Left forelimb (tissue), 1 donor: ENCODE measurements at places on chromosomes 12 and 14.

- no peak for DNase-seq
These were observed 2.7 kb upstream of the SEL1L start for GRCh38 chr14:81536241-81536771.

- DNase-seq = no peak
These were observed 79.2 kb upstream of the RTL1 start for GRCh38 chr14:100982762-100983161.

- no peak for DNase-seq
These were observed 9.0 kb downstream of the TAPBPL start for GRCh38 chr12:6460751-6461371.

DNA sequence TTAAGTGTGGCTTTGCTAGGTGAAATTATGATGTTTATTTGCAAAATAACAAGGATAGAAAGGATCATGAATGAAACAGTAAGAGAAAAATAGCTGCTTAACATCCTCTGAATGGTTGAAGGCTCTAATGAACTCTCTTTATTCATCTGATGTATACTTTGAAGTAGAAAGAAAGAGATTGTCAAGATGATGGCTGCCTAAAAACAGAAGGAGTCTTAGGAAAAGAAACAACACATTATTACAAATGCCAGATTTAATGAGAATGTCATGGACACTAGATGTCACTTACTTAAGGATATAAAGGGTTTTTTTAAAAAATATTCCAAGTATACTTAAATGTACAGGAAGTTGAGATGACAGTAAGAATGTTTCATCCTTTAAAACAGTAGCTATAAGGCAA is 21.6 kb downstream of the DCN start:
- no peak for DNase-seq

DNA sequence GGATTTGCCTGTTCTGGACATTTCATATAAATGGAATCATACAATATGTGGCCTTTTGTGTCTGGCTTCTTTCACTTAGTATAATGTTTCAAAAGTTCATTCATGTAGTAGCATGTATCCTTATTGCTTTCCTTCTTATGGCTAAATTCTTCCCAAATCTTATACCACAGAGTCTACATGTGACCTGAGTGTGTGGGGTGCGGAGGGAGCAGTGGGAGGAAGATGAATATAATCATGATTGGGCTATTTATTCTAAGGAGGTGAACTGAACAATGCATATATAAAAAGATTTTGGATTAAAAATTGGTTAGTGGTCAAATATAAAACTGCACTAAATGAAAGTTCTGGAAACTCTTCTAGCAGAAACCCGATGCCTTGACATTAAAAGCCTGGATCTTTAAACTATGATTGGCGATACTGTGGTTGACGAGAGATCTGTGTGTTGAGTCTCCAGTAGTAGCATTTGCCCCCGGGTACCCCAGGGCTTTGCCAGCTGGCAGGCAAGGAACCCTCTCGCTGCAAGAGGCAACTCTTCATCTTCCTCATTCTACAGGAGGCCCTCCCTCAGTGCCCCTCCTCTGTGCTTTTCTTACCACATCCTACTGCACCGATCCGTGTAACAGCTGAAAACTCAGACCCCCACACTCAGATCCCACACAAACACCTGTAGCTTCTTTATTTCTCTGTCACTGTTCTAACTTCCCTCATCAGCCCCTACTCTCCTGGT is 2.6 kb downstream of the CYP46A1 start:
- DNase-seq = peak; percentile 34

GRCh38 chr12:25308756-25309155 is 58.0 kb upstream of the KRAS start:
- DNase-seq = no peak

DNA sequence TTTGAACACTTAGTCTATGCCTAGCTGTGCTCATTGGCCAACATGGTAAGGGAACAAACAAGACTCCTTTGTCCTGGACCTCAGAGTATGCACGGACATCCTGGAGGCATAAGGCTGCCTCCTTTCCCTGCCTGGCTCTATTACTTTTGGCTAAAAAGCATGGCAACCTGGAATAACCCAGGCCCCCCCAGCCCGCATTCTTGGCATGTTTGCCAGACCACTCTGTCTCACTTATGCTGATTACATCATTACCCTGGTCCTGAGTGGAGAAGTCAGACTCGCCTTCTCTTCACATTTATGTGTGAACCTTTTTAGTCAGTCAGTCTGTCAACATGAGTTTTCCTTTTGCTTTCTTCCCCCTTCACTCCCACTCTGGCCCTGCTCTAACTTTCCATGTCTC is 58.0 kb upstream of the ELK3 start:
- no peak for DNase-seq

- DNase-seq = no peak
These were observed 26.8 kb downstream of the RGS6 start for GRCh38 chr14:71959055-71959454.
